KBM-7 (cell line): ENCODE measurements at places on chromosomes 2 and 18.

- no peak for DNase-seq
These were observed 191.9 kb downstream of the MC4R start for GRCh38 chr18:60180671-60181070.

DNA sequence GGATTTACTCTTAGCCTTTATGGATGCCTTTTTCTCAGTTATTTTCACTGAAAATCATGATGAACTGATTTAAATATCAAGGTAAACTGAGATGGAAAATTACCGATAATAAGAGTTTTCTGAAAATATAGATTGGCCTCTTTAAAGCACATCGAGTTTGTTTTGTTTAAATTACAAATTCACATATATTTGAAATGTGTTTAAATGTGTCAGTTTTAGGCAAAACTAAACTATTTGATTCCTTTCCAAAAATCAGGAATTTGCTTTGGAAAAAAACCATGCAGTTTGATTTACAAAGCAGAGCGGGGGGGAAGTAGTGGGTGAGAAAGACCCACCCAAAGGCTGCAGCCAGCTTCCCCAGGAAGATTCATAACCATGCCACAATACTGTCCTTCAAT is 52.0 kb upstream of the EML4 start:
- DNase-seq: no peak

DNA sequence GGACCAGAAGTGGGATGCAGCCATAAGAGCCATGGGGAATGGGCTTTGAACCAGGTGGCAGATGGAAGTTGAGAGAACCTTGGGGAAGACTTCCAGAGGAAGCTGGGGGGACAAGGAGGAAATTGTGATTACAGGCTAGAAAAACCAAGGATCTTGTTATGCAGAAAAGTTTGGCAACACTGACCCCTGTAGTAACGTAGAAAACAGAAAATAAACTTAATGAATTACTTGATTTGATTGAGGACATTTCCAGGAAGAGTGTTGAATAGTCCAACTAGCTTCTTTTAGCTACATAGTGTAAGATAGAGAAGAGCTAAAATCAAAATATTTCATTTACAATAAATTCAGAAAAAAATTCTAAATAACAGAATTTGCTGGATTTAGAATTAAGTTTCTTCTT is 91.9 kb upstream of the GPC1 start:
- DNase-seq: no peak

- no peak for DNase-seq
These were observed 434.4 kb upstream of the RGPD4 start for GRCh38 chr2:107392241-107392704.

DNA sequence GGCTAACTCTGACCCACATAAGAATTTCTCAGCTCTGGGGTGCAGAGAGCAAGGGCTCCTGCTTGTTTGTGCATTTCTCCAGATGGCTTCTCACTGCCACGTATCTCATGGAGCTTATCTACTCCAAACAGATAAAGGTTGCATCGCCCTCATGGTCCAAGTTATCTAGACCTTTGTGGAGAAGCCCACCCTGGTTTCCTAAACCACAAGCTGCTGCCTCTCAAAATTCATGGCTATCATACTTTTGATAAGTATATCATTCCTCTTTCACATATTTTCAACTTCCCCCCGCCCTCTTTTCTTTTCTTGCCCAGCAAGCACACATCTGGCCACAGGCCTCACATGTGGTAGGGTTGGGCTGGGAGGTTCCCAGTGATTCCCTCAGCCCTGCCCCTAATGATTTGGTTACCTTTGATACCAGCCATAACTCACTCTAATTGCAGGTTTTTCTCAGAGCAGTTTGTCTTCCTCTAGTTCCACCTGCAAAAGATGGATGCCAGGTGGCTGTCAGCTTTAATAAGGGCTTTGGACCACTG is 146.0 kb downstream of the RHBDD1 start:
- no peak for DNase-seq

- DNase-seq: no peak
These were observed 137.9 kb downstream of the MGAT5 start for GRCh38 chr2:134391751-134392160.

- DNase-seq: no peak
These were observed 683 bp upstream of the TBC1D8 start for GRCh38 chr2:101151859-101152271.

DNA sequence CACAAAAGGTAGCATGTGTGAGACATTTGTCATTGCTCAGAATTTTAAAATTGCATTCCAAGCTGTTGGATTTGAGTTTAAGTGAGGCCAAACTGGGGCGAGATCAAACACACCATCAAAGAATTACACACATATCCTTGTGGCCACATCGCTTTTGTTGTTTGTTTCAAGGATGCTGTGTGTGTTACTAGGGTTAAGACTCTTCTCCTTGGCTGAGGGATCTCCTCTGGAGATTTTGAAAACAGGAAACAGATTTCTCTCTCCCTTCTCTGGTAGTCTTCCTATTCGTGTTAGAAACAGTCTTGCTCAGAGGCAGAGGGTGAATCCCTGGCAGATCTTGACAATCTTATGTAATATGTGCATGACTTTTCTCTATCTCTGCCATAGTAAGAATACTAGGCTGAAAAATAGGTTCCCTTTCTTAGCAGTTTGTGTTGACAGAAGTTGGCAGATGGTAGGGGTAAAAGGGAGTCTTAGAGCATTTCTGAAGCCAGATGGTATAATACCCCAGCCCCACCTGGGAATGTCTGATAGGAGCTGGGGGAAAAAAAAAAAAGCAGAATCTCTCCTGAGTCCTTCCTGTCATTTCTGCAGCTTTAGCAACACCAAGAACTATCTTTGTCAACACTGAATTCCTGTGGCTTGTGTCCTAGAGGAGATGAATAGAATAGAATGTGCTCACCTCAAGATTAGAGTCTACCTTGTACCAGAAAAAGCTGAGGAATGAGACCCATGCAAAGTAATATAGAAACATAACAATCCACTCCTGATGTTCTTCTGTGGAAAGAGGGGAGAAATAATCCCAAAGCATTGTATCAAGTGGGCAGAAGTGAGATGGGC is 101.8 kb downstream of the XRCC5 start:
- peak; percentile 77 for DNase-seq
